CD4-positive, alpha-beta T cell treated with Interleukin-10 for 1 hour (primary cell): ENCODE measurements at places on chromosomes 1 and 21.

DNA sequence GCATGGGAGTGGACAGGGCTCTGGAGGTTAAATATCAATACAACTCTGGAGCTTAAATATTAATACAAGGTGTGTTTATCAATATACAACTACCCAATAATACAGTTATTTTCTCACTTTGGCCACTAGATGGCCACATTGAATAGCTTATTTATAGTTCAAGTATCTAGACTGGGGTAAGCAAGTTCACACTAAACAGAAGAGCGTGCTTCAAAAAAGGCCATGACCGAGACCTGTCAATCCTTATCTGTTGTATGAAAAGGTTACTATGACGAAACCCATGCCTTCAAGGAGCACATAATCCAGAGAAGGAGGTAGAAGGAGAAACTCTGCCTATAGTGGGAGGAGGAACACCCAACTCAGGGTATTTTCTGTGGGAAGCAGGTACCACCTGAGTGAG, 29.1 kb downstream of the CHML start:
- DNase-seq = peak; percentile 72

DNA sequence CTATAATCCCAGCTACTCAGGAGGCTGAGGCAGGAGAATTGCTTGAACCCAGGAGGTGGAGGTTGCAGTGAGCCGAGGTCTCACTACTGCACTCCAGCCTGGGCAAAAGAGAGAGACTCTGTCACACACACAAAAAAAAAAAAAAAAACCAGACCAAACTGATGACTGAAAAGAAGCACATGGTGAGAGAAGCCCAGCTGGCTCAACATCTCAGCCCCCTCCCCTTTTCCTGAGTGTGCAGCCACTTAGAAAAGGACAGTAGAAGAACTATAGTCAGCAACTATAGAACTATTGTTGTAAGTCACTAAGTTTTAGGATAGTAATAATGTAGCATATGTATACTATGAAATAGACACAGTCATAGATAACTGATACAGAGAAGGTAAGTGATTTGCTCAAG, 87.2 kb upstream of the RALGPS2 start:
- no peak for DNase-seq

- DNase-seq = no peak
These were observed 174.8 kb downstream of the PLPP3 start for GRCh38 chr1:56404561-56405030.

- DNase-seq = no peak
These were observed 6.8 kb upstream of the RNF223 start for GRCh38 chr1:1080951-1081310.

- DNase-seq = no peak
These were observed 54.5 kb downstream of the GNG4 start for GRCh38 chr1:235595079-235595478.

DNA sequence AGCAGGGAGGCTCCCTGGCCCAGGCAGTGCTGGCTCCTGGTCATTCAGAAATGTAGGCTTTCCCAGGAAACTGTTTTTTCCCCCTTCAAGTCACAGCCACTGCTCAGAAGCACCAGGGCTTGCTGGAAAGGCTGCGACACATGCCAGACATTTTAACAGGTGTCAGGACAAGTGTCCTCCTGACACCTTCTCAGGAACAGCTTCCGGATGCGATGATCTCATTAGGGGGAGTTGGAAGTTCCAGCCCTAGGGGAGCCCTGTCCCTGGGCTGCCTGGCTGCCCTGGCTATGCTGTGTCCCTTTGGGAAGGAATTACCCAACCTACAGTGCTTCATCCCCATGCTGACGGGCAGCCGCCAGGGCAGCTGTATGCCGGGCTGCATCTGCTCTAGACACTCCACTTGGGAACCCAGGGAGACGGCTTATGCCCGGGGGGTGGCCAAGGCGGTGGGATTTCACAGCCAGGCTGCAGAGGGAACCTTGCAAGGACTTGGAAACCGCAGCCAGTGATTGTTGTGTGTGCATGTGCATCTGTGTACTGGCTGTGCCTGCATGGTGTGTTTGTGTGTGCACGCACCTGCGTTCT, 41.8 kb downstream of the AJAP1 start:
- DNase-seq = no peak

GRCh38 chr1:163171826-163172225, 30.9 kb downstream of the RGS5 start:
- DNase-seq = no peak

- no peak for DNase-seq
These were observed 200.9 kb upstream of the IVNS1ABP start for GRCh38 chr1:185517808-185518419.

DNA sequence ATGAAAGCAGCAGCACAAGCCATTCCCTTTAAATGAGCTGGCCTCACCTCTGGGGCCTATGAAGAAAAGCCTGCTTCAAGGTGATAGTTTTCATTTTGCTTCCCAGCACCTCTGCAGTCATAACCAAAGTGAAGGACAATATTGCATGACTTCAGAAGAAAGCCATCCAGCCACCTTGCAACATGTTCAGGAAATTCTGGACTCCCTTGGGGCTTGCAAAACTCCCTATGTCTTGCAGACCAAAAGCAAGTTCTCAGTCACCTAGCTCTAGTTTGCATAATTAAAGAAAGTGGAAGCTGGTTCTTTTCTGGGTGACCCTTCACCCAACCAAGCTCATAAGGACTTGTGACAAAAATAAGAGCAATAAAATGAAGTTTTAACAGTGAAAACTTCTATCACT, 87.6 kb downstream of the GFI1 start:
- no peak for DNase-seq

- DNase-seq = no peak
These were observed 51.9 kb upstream of the ASPM start for GRCh38 chr1:197198333-197198732.

DNA sequence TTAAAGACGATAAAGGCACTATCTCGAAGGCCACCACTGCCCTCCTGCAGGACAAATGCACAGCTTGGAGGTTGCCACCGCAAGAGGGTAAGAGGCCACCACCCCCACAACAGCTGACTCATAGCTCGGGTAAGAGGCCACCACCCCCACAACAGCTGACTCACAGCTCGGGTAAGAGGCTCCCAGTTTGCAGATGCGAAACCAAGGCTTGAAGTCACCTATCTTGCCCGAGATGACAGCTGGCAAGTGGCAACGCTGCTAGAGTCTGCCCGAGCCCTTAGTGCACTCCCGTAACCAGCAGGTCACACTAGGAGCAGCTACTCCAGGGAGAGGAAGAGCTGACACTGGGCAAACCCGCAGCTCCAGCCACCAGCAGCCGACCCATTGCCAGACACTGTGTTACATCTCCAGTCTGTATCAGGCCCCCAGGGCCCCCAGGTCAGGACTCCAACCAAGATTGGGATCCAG, 17.1 kb upstream of the SPSB1 start:
- DNase-seq = peak; percentile 39

DNA sequence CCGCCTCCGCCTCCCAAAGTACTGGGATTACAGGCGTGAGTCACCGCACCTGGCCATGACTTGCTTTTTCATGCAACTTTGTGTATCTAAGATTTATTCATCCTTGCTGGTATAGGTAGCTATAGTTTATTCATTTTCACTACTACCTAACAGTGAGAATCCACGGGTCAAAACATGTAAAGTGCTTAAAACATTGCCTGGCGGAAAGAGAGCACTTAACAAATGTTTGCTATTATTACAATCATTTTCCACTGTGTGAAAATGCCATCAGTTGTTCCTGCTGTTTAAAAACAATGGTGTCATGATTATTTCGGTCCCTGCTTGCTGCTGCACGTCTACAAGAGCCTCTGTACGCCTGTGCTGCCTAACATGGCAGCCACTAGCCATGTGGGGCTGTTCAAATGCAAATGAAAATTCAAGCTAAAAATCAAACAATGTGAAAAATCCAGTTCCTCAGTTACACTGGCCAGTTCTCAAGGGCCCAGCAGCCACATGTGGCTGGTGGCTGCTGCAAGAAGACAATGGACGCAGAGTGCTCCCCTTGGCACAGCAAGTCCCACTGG, 65.1 kb downstream of the CLSTN1 start:
- DNase-seq = no peak

GRCh38 chr21:45388011-45388521, 16.9 kb upstream of the COL18A1 start:
- no peak for DNase-seq

GRCh38 chr1:9615316-9616063, 26.8 kb downstream of the TMEM201 start:
- DNase-seq = peak; percentile 61

DNA sequence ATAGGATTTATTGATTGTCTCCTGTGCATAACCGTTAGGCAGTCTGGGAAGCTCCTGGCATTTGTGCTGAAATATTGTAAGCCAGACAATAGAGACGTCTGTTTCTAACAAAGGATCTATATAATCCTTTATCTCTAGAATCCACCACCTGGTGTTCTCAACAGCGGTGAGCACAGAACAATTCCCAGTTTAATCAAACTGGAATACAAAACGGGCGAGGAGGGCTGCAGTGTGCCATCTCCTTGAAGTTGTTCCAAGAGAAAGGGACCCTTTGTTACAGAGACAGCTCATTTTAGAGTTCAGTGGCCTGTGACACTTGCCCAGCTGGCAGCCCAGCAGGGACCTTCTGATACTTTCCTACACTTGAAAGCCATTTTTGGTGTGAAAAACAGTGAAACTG, 162.8 kb upstream of the IVNS1ABP start:
- DNase-seq = no peak

- DNase-seq = no peak
These were observed 53.6 kb downstream of the LRRC8C start for GRCh38 chr1:89686520-89686919.

GRCh38 chr1:99441299-99442095, 177.2 kb downstream of the PLPPR4 start:
- no peak for DNase-seq

- no peak for DNase-seq
These were observed 9.5 kb upstream of the NDUFS5 start for GRCh38 chr1:39016604-39017171.

DNA sequence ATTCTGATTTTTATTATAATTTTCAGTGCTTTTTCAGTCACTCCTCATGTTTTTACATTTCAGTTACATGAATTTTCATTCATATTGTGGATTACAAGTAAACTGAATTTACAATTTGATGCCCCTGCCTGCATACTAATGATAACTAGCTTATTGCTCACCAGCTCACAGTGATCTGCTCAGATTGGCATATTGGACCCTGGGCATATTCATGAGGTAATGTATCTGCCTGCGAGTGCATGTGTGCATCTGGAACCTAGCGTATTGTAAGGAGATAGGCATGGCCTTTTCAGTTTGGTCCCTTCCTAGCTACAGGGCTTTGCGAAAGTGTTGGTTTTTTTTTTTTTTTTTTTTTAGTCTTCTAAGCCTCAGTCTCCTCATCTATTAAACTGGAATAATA, 213.7 kb downstream of the SDCCAG8 start:
- no peak for DNase-seq

DNA sequence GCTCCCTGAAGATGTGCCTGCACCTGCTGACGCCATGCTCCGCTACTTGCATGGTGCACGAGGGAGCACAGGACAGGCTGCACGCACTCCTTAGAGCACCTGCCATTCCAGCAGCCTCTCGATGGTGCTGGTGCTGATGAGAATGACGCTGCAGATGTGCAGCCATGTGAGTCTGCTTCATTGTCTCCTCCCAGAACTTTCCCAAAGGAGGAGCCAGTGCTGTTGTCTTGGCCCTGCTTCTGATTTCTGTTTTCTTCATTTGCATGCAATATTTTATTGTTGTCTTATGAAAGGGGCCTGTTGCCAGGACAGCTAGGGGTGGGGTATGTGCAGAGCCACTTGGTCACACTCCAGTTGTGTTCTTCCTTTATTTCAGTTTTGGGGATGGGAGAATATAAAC, 70.1 kb downstream of the PCBP3 start:
- no peak for DNase-seq

GRCh38 chr1:221602830-221603229, 139.1 kb downstream of the DUSP10 start:
- DNase-seq = no peak

DNA sequence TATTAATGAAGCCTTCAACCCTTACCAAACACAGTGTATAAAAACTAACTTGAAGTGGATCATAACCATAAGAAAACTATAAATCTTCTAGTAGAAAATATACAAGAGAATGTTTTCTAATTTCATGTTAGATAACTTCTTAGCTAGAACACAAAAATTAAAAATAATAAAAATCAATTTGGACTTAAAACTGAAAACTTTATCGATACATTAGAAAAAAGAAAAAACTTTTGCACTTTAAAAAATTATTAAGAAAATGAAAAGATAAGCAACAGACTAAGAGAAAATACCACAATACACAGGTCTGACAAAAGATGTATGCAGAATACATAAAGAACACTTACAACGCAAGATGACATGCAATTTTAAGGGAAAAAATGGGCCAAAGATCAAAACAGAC, 8.7 kb downstream of the COP1 start:
- no peak for DNase-seq

- DNase-seq = no peak
These were observed 2.1 kb downstream of the KAZN start for GRCh38 chr1:14600405-14601112.

- no peak for DNase-seq
These were observed 54.1 kb downstream of the CHD5 start for GRCh38 chr1:6126028-6126427.

- DNase-seq = no peak
These were observed 31.6 kb upstream of the DNAJC6 start for GRCh38 chr1:65277605-65278347.

- DNase-seq = no peak
These were observed 17.0 kb upstream of the CAPN8 start for GRCh38 chr1:223682502-223682901.

DNA sequence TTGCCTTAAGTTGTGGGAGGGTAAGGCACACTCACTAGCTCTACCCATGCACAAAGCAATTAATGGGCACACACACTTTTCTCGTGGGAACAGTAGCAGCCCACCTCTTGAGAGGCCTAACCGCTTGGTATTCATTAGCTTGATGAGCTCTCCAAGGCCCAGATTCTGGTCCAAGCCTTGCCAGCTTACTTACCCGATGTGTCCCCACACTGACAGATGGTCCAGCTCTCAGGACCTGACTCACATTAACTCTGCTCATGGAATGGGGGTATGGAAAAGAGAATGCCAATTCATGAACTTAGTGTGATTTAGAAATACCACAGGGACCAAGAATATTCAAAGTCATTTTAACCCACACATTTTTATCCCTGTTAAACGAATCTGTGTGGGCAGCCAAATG, 106.8 kb upstream of the CACHD1 start:
- no peak for DNase-seq

DNA sequence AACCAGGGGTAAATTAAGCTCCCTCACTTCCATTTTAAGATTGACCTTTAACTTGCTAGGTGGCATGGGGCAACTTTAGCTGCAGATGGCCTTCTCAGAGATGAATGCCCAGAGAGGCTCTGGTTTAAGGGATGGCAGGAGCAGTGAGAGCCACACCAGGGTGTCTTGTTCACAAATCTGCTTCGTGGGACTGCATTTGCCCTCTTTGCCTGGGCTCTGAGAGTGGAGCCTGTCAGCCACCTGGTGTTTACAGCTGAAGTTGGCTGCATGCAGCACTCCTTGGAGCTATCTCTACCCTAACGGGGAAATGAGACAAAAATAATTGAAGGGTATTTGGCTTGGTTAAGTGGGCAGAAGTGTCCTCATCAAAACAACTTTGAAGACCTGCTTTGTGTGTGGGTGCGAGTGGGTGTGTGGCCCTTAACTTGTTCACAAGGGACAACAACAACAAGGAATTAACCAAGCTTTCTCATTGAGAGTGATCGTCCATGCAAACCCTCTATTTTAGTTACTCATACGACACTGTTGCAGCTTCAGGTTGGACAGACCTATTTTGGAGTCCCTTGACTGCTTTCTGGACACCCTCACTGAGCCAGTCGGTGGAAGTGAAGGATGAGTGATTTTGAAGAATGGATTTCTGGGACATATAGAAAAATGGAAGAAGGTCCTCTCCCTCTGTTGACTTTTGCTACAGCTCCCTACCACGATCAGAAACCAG, 29.8 kb downstream of the PGM1 start:
- no peak for DNase-seq
